Heart left ventricle (tissue), 16 donors: ENCODE measurements at places on chromosomes 2 and 18. TPM values are rescaled to one million over a fixed set of nuclear protein-coding genes. Genes with fewer than 3 reads are reported as not detected.

The SLC23A3 gene
- total RNA-seq: 0.37 TPM

The PRSS56 gene
- total RNA-seq: not detected

GRCh38 chr2:194363295-194363694 lies 1293.7 kb upstream of the SLC39A10 start:
- H3K27ac ChIP-seq: no peak overlapping the region
- no peaks in the 10 kb centered on the region for H3K4me1 ChIP-seq

DNA sequence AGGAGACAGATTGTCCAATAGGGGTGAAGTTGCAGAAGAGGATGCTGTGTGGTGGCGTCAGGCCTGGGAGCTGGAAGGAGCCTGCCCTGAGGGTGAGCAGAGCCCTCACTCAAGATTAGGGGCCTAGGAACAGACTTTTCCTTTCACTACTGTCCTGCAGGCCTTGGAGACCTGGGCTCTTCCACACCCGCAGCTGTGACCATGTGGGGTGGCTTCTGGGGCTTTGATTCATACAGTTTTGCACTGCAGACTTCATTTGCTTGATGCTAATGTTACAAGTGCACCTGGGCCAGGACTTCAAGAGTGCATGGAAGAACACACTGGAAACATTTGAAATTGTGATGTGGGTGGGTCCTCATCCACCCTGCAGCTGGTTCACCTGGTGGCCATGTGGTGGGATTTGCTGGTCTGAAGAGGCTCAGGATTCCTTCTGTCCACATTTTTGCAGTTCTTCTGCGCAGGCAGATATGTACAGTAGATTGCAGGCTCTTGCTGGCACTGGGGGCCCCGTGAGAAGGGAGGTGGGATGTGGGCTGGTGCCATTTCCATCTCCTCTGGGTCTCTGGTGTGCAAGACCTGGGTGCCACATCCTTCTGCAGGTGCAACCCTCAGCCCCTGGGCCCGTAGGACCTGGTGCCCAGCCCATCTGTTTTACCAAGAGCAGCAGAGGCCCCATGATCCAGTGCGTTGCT lies 9.9 kb downstream of the GLI2 start:
- peaks cover 32% of the 10 kb centered on the region for H3K27me3 ChIP-seq
- H3K36me3 ChIP-seq: no peaks in the 10 kb centered on the region
- H3K27ac ChIP-seq: no peak overlapping the region
- no peak overlapping the region for H3K4me3 ChIP-seq
- no peak for DNase-seq
- no peaks in the 10 kb centered on the region for H3K4me1 ChIP-seq
